ENCODE measurements at places on chromosomes 7 and 10.

- DNase-seq, result no peak
These were observed 165.9 kb upstream of the MYO3A start for GRCh38 chr10:25768167-25768566.

GRCh38 chr7:138025215-138026186 lies 23.6 kb upstream of the CREB3L2 start:
- no peak for DNase-seq

DNA sequence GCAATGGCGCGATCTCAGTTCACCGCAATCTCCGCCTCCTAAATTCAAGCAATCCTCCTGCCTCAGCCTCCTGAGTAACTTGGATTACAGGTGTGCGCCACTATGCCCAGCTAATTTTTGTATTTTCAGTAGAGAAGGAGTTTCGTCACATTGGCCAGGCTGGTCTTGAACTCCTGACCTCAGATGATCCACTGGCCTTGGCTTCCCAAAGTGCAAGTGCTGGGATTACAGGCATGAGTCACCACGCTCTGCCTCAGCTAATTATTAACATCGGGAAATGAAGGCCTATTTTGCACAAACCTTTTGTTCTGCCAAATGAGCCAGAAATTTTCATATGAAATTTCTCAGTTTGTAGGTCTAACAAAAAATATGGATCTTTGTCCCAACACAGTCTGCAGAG lies 106.7 kb upstream of the ODAD2 start:
- DNase-seq, result no peak

GRCh38 chr7:94041529-94041928 lies 37.4 kb upstream of the BET1 start:
- DNase-seq, result no peak

GRCh38 chr7:107579554-107579884 lies 527 bp upstream of the BCAP29 start:
- DNase-seq, result no peak
